Renal cortical epithelial cell (primary cell): ENCODE measurements at places on chromosomes 12 and 14.
A peak's percentile ranks its signal among the peaks of the same experiment; 100 is the strongest.

DNA sequence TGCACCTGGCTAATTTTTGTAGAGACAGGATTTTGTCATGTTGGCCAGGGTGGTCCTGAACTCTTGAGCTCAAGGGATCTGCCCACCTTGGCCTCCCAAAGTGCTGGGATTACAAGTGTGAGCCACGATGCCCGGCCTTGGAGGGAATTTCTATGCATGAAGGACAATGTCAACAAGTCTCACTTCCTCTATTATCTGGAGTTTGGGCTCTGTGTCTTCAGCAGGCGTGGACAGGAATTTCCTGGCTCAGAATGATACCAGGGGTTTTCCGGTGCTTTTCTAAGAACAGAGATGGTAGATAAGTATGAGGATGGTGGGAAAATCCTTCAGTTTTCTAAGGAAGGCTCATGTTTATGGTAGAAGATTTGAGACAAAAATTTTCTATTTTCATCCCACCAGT is 75.0 kb upstream of the CCDC60 start:
- no peak for DNase-seq

GRCh38 chr14:53663709-53664108 is 292.9 kb downstream of the BMP4 start:
- DNase-seq: peak; percentile 31

DNA sequence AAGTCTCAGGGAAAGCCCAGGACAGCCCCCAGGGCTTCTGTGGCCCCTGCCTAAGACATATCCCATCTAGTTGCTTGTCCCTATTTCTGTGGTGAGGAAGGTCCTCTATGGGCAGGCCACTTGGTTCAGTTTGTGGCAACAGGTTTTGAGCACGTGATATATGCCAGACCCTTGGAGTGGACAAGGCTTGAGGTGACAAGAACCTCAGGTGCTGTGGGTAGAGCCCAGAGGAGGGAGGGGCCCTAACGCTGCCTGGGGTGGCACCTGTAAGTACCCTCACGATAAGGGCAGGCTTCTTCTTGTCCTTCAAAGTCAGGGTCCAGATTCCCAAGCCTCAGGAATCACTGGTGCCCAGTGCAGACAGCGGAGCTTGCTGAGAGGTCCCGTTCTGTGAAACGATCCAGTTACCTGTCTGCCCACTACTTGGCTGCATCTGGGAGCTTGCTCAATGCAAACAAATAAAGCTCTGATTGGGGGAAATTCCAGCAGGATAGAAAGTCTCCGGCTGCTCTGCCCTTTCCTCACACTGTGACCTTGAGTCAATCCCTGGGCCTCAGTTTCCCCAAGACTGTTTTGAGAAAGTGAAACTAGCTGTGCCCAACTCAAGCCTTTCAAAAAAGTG is 47.7 kb upstream of the FAM181A start:
- no peak for DNase-seq

DNA sequence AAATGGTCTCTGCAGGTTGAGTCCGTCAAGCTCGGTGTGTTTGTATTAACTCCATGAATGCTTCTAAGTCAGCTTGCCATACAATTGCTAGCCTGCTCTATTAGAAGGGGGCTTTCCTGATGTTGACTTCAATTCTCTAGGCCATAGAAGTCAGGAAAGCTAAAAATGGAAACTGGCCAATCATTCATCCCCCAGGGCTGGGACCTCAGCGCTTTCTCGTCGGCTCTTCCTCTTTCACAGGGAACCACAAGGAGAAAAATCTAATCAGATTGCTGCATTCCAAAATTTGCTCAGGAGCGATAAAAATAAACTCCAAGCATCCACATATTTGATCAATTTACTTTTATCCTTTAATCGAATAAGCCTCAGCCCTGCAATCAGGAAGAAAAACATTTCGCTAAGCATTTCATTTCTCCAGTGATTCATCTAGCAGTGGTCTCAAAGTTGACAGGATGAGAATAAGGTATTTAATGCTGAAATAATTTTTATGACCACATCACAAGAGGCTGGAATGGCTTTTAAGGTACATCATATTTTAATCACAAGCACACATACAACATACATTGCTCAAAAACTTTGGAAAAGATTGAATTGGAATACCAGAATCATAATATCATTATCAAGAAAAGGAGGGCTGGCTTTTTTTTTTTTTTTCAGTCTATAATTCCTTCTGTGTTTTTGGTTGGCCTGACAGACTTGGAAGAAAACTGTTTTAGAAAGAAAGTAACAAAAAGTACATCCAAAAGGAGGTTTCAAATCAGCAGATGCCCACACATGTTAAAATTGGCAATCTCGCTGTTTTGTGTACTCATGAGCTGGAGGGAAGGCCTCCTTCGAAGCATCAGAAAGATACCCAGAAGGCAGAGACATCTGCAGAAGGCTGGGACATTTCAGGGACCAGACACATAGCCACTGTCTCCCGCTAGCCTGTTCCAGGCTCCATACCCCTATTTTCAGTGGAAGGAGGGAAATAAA is 316.3 kb downstream of the NUAK1 start:
- no peak for DNase-seq

DNA sequence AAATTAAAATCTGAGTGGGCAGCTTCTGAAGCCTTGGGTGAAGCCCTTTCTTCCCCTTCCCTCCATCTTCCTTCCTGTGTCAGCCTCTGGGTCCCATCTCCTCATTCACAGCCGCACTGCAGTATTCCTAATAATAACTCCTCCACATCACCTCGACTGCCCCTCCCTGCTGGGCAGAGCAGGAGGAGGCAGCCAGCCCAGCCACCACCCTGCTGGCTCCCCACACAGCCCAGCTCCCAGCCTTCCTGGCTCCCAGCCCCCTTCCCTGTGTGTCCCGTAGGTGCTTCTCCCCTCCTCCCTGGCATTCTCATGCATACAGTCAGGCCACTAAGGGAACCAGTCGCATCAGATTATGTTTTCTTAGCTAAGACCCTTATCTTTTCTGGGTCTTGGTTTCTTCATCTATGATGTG is 3.7 kb downstream of the IFFO1 start:
- no peak for DNase-seq

DNA sequence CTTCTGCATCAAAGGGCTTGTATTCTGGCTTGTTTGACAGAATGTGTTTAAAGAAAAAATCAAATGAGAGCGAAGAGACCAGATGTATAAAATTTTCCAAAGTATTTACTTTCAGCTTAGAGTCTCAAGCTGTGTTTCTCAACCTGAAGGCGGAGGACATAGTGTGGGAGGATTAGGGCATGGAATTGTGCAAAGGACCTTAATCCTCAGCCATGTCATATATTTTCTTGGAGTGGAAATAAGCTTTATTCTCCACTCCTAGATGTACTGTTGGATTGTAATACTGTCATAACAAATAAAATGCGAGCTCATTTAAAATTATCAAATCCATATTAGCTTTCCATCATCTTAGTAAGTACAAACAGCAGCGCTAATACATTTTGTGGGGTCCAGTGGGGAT is 154.0 kb downstream of the PAH start:
- DNase-seq: no peak

GRCh38 chr12:121525411-121525810 is 55.4 kb downstream of the KDM2B start:
- DNase-seq: no peak

GRCh38 chr14:72104011-72104613 is 171.9 kb downstream of the RGS6 start:
- DNase-seq: no peak

GRCh38 chr12:42426746-42427145 is 100.8 kb downstream of the PPHLN1 start:
- DNase-seq: peak; percentile 86

DNA sequence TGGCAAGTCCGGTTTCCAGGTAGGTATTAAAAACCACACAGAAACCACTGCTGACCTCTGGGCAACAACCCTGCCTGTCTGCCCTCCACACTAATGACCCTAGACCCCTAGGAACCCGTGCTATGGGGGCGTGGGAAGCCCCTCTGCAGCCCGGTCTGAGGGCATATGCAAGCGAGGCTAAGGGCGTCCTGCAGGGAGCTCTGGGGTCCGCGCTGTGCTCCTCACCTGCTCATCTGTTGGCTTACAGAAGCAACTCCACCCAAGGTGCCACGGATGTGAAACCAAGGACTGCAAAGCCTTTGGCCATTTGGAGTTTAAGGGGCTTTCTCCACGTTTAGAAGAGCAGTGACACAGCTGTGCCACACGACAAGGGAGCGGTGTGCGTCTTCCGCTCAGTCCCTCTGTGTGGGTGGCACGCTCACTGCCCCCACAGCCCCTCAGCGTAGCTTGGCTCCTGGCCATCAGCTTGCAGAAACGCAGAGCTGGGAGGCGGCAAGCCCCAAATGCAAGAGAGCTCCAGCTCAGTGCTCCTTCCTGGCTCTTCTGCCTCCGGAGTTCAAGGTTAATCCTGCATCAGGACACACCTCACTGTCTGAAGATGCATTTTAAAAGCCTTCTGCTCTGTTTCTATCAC is 18.4 kb downstream of the AMN start:
- DNase-seq: no peak

GRCh38 chr12:16568873-16569272 is 37.1 kb downstream of the LMO3 start:
- DNase-seq: no peak

DNA sequence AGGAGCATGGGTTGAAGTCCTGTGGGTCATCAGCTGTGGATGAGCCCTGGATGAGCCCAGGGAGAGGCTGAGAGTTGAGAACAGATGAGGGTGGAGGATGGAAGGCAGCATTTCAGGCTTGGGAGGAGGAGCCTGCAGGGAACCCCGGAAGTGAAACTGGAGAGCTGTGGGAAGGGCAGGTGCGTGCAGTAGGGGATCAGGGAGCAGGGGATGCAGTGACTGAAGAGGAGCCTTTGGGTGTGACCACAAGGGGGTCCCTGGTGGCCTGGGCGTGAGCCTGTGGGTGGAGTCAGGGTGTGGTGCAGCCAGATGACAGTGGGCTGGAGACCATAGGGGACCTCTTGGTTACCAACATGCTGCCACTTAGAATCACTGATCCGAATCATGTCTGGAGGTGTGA is 115.5 kb downstream of the PAPOLA start:
- no peak for DNase-seq

GRCh38 chr14:95374239-95374997 is 54.7 kb upstream of the CLMN start:
- DNase-seq: no peak

GRCh38 chr14:104678346-104678745 is 11.1 kb upstream of the INF2 start:
- no peak for DNase-seq

- DNase-seq: peak; percentile 95
Measured at GRCh38 chr14:61559641-61560201, 135.6 kb upstream of the HIF1A start.

DNA sequence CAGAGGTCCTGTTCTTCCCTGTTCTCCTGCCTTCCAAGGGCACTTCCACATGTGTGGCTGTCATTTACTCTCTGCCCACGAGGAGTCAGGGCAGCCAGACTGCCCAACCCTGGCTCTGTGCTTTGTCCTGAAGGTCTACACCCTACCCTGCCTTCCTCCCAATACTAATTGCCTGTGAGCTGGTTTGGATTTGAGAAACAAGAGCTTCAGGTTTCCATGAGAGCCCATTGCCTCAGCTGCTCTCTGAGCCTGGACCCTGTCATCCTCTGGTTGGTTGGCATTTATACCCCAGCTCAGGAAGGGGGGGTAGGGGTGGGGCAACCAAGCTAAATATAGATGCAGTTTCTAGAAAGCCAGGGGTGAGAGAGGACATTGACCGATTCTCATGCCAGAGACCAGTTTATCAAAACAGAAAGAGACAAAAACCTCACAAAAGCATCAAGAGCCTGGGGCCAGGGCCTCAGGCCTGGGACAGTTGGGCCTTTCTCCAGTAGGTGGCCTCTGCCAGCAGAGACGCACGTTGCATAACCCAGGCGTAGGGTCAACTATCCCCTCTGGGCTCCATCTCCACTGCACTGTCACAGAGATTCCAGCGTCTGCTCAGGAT is 34.5 kb downstream of the VDR start:
- peak; percentile 33 for DNase-seq

- DNase-seq: no peak
Measured at GRCh38 chr14:100532154-100532861, 54.9 kb downstream of the BEGAIN start.

GRCh38 chr12:16833376-16834015 is 227.5 kb upstream of the LMO3 start:
- DNase-seq: no peak

DNA sequence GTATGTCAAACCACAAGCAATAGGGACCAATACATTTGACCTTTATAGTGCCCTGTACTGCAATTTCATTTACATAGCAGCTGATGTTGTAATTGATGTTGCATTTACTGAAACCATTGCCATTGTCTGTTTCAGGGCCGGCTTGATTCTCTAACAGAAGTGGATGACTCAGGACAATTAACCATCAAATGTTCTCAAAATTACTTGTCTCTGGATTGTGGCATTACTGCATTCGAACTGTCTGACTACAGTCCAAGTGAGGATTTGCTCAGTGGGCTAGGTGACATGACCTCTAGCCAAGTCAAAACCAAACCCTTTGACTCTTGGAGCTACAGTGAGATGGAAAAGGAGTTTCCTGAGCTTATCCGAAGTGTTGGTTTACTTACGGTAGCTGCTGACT is 216.0 kb downstream of the AKAP6 start:
- peak; percentile 44 for DNase-seq

GRCh38 chr12:49338830-49339463 is 2.0 kb upstream of the C1QL4 start:
- DNase-seq: no peak

DNA sequence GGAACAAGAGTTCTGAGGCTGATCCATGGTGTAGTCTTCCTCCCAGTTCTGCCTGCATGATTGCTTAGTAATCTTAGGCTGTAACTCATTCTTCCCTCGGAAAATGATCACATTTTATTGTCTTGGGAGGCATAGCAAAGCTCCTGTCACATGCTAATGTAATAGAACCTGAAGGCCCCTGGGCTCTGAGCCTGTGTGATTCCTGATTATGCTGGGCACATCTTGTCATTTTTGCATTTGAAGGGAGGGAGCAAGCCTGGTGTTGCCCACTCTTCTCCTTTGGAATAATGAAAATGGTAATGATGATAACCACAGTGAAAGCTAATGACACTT is 215.4 kb downstream of the MSRB3 start:
- DNase-seq: peak; percentile 77

DNA sequence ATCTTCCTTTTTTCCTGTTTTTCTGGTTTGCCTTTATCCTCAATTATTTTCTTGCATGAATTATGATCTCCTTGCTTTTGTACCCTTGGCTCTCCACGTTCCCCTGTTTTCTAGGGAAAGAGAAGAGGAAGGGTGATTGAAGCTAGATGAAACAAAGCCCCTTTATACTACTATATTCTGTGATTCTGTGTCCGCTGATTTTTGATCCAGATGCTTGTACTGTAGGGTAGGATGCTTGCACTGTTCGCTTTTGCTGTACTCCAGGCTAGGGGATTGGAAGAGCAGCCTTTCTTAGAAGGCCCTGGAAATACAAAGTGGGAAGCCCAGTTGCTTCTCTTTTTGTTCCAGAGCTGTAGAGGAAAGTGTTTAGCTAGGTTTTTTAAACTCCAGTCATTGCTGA is 35.1 kb upstream of the KLHDC2 start:
- DNase-seq: no peak

DNA sequence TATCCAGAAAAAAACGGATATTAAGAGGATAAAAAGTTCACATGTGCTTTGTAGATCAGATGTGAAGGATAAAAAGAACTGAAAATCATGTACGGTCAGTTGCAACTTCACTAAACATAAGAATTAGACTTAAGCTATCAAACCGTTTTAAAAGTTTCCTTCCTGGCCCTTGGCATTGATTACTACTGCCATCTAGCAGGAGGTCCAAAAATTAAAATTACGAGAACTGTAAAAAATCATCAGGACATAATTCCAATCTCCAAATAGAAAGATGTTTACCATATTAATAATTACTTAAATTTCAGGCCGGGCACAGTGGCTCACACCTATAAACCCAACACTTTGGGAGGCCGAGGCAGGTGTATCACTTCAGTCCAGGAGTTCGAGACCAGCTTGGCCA is 7.9 kb downstream of the WDR89 start:
- DNase-seq: no peak
